Hepatocyte (in vitro differentiated cells): ENCODE measurements at places on chromosomes 11 and 22. TPM values are rescaled to one million over a fixed set of nuclear protein-coding genes. Genes with fewer than 3 reads are reported as not detected.

EED gene
- total RNA-seq: 15.2 and 15.5 TPM in 2 replicates

SPDYC gene
- not detected in 2 replicates for total RNA-seq

OR52H1 gene
- 0.28 TPM in 1 of 2 replicates, not detected in the other for total RNA-seq

DNA sequence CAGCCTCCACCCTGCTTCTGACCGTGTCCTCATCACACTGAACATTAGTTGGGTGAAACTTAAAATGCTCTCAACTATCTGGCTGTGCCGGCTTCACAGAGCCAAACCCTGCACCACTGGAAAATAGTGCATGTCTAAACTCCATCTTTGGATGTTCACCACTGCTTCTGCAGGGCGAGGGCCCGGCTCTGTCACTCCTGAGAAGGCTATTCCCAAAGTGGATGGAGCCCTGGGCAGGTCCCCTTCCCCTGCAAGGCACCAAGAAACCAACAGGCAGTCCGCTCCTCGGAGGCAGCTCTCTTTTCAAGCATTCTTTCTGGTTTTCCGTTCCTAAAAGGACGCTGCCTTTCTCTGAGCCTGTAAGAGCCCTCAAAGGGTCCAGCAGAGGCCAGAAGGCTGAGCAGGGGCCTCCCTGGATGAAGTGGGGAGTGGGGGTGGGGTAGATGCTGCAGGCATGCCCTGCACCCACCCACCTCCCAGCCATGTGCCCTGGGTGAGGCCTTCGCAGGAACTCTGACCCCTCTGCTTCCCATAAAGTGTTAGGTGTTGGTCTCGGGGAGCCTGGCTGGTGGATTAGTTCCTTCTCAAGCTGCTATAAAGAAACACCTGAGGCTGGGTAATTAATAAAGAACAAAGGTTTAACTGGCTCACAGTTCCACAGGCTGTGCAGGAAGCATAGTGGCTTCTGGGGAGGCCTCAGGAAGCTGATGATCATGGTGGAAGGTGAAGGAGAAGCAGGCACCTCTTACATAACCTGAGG lies 23.3 kb downstream of the LINC01488 start:
- H3K27me3 ChIP-seq: no peaks in the 10 kb centered on the region
- DNase-seq: no peak
- no peak overlapping the region for H3K4me3 ChIP-seq
- H3K27ac ChIP-seq: peak overlapping the region; percentile 52
- H3K36me3 ChIP-seq: no peaks in the 10 kb centered on the region

DNA sequence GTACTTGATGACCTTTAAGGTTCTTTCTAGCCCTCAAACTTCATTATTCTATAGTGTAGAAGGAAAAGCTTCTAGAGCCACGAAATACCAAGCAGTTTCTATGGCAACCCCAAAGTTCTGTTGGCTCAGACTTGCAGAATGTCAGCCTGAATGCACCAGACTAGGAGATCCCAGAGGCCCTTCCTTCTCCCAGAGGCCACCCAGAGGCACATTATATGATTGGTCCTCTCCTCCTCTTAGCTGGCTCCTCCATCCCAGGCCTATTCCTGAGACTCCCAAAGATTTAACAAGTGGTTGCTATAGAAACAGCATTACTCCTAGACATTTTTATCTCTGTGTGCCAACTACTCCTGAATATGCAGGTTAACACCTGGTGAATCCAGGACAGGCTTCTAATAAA lies 69.2 kb upstream of the CCDC90B start:
- H3K27me3 ChIP-seq: no peaks in the 10 kb centered on the region
- no peaks in the 10 kb centered on the region for H3K4me1 ChIP-seq
- H3K4me3 ChIP-seq: no peak overlapping the region
- DNase-seq: no peak
- no peak overlapping the region for H3K27ac ChIP-seq
- H3K36me3 ChIP-seq: no peaks in the 10 kb centered on the region

DNA sequence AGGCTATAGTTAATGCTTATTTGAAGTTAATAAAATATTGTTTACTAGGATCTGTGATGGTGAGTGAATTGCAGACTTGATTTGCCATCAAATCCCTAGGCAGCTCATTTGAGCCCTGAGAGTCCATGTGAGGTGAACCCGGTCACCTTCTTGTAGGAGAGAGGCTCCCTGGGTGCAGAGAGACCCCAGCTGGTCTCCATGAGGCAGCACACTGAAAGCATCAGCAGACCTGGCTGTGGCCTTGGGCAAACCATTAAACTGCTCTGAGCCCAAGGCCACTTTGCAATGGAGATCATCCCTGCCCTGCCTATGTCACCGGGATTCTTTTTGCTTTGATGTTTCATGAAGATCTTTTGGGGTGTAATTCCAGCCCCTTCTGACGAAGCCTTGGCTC lies 125.2 kb downstream of the MICAL2 start:
- peak; percentile 46 for DNase-seq
- H3K27ac ChIP-seq: peak overlapping the region; percentile 62
- no peaks in the 10 kb centered on the region for H3K27me3 ChIP-seq
- peaks cover 20% of the 10 kb centered on the region for H3K4me1 ChIP-seq
- H3K36me3 ChIP-seq: no peaks in the 10 kb centered on the region
- H3K4me3 ChIP-seq: no peak overlapping the region

DNA sequence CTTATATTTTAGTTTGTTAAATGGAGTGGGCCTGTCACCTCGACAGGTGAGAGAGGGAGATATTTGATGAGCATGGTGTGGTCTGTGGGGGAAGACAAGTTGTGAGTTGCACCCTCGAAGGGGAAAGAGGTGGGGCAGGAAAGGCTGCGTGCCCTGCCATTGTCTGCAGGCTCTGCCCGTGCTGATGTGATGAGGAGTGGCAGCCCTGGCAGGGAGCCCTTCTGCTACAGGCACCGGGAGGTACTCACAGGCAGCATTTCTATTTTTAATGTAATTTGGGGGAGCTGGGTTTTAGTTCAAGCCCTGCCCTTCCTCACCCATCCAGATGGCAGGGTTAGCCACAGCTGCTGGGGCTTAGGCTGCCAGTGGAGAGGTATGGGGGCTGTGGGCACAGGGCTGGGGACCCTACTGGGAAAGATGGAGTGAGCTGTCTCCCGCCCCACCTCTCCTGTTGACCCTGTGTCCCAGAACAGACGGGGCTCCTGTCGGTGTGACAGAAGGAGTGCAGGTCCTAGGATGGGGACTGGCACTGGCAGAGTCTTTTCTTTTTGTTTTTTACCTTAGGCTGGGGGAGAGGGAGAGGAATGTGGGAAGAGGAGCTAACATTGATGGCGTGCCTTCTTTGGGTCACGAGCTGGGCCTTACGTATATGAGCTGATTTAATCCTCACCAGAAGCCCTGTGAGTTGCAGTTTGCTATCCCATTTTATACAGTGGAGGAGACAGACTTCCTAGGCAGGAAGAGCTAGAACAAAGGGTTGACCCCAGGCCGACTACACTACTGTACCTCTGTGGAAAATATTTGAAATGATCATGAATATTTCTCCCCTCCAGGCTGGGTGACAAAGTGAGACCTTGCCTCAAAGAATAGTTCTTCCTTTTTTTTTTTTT lies 51.6 kb downstream of the CEP164 start:
- no peaks in the 10 kb centered on the region for H3K4me1 ChIP-seq
- no peak for DNase-seq
- no peaks in the 10 kb centered on the region for H3K27me3 ChIP-seq
- H3K36me3 ChIP-seq: no peaks in the 10 kb centered on the region
- H3K27ac ChIP-seq: no peak overlapping the region
- H3K4me3 ChIP-seq: no peak overlapping the region

GRCh38 chr11:27839226-27839913 lies 139.1 kb upstream of the BDNF start:
- no peaks in the 10 kb centered on the region for H3K27me3 ChIP-seq
- DNase-seq: no peak
- no peaks in the 10 kb centered on the region for H3K4me1 ChIP-seq
- H3K36me3 ChIP-seq: no peaks in the 10 kb centered on the region
- H3K4me3 ChIP-seq: no peak overlapping the region

GRCh38 chr11:128917144-128917724 lies 25.4 kb downstream of the TP53AIP1 start:
- no peak for DNase-seq
- no peak overlapping the region for H3K27ac ChIP-seq
- H3K27me3 ChIP-seq: no peaks in the 10 kb centered on the region
- H3K36me3 ChIP-seq: no peaks in the 10 kb centered on the region

- no peaks in the 10 kb centered on the region for H3K27me3 ChIP-seq
- H3K27ac ChIP-seq: no peak overlapping the region
- no peaks in the 10 kb centered on the region for H3K4me1 ChIP-seq
- no peaks in the 10 kb centered on the region for H3K36me3 ChIP-seq
- DNase-seq: no peak
Measured at GRCh38 chr22:49300951-49301397, 526.7 kb downstream of the BRD1 start.
